Activated CD4-positive, alpha-beta T cell treated with anti-CD3 and anti-CD28 coated beads for 1 hour (primary cell): ENCODE measurements at places on chromosomes 3 and 15.

GRCh38 chr15:52790169-52790708 lies at the start of gene ONECUT1:
ONECUT1 (minus strand) TSS chr15:52790336; CDS start chr15:52789884, 452 bp downstream.
- DNase-seq: no peak

DNA sequence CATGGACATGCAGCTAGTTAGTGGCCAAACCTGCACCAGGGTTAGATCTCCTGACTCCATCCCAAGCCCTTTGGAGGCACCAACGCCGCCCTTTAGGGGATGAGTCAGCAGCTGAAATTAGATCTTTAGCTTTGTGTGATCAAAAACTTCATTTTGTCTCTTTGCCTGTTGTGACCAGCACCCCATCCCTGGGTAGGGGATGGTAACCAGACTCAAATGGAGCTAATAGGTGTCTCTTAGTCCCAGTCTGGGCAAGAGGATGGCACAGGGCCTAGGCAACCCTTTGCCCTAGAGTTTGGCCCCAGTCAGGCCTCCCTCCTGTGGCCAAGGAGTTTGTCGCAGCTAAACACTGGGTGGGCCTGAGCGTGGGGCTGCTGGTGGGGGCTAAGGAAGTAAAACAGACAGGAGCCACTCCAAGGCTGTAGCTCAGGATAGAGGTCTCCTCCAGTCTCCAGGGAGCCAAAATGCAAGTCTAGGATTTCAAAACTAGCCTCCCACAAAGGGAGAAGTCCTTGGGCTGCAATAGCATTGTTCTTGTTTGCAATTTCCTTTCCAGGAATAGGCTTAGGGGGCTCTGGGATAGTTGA lies 105.1 kb downstream of the CPN2 start:
- DNase-seq: no peak

- no peak for DNase-seq
Observed at GRCh38 chr3:40020689-40021088, 211.3 kb downstream of the MYRIP start.

DNA sequence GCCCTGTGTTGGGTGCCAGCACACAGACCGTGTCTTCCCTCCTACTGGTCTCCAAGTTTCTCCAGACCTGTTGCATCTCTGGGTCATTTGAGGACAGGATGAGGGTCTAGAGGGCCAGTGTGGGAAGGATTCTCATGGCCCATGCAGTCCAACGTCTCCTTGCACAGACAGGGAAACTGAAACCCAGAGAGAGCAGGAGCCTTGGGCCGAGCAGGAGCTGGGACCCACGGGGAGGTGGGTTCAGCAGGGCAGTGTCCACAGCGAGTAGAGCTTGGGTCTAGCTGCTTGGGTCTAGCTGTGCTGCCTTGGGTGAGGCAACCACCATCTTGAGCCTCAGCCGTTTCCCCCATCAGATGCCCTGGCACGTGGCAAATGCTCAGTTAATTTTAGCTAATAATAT lies 32.3 kb downstream of the HDAC11 start:
- DNase-seq: no peak

- DNase-seq: no peak
Observed at GRCh38 chr3:193465992-193466608, 87.5 kb upstream of the ATP13A5 start.

GRCh38 chr3:149583921-149584635 lies 73.7 kb downstream of the WWTR1 start:
- no peak for DNase-seq
